Fibroblast of skin of left quadriceps (primary cell): ENCODE measurements at places on chromosomes 2 and 18.

- no peak for DNase-seq
Observed at GRCh38 chr2:237535385-237536082, 30.8 kb upstream of the PRLH start.

GRCh38 chr18:6052449-6052913 lies 157.2 kb upstream of the TMEM200C start:
- no peak for DNase-seq

DNA sequence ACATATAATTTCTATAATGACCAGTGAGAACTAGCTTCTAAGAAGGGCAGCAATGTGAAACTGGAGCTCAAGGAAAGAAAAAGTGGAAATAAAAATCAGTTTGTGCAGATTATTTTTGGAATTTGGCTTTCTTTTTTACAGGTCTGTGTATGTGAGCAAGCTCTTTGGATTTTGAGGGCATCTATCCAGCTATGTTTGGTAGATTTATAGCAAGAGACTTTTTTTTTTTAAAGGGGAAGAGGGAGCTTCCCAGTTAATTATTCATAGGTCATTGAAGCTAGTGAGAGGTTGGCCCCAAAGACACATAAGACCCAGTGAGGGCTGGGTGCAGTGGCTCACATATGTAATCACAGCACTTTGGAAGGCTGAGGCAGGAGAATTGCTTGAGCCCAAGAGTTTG lies 24.0 kb upstream of the COLEC12 start:
- peak; percentile 75 for DNase-seq

DNA sequence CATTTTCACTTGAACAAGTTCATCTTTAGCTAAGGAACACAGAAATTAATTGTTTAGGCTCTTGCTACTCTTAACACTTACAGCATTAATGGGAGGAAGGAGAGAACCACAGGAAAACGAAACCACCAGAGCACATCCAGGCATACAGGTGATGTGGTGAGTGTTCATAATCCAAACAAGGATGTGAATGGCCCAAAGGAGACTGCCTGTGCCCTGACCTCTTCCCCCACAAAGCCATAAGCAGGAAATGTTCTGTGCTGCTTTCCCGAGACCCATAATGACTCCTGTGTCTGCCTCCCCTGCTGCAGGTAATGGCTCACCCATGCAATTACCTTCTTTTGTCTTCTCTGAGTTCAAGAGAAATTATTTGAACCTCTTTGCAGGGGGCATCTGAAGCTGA lies 295.9 kb upstream of the LINC00305 start:
- no peak for DNase-seq

DNA sequence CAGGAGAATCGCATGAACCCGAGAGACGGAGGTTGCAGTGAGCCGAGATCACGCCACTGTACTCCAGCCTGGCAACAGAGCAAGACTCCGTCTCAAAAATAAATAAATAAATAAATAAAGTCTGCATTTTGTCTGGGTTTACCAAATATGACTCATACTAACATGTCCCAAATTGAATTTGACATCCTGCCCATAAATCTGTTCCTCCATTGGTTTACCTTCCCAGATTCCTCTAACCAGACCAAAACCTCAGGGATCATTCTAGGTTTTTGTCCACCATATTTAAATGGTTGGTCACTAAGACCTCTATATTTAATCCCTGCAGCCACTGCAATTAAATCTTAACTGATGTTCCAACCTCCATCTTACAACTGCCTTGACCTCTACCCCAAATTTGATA lies 150.9 kb downstream of the ATAD2B start:
- no peak for DNase-seq

GRCh38 chr2:109615637-109616144 lies 1.5 kb downstream of the SOWAHC start:
- no peak for DNase-seq

GRCh38 chr2:28557389-28558131 lies 61.7 kb downstream of the PLB1 start:
- no peak for DNase-seq

- no peak for DNase-seq
Observed at GRCh38 chr18:69659142-69659651, 258.5 kb downstream of the DOK6 start.
